ENCODE measurements at places on chromosomes 16 and 17. TPM values are rescaled to one million over a fixed set of nuclear protein-coding genes. Genes with fewer than 3 reads are reported as not detected.

The KRTAP2-2 gene
- not detected for total RNA-seq

The CUEDC1 gene
- total RNA-seq, result 18.7 TPM

DNA sequence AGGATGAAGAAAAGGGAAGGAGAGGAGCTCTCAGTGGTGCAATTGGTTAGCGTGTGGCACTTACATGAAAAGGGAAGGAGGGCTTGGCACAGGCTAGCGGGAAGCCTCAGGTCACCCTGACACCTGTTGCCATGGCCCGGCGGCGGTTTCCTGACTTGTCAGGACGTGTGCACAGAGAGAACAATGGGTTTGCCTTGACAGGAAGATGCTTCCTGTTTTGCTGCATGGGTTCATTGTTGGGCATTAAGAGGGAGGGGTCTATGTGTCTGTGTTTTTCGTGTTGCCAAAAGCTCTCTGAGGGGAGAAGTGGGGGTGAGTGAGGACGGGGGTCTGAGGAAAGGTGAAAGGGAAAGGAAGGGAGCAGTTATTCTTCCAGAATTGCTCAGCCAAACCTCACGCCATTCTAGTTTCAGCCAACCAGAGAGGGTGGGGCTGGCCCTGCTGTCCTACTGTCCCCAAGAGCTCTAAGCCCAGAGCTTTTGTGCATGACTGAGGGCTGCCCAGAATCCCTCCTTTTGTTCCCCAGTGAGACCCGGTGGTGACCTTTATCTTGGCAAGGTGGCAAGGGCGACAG lies 17.1 kb upstream of the CCR7 start:
- H3K4me1 ChIP-seq, result no peaks in the 10 kb centered on the region
- no peak overlapping the region for H3K27ac ChIP-seq

DNA sequence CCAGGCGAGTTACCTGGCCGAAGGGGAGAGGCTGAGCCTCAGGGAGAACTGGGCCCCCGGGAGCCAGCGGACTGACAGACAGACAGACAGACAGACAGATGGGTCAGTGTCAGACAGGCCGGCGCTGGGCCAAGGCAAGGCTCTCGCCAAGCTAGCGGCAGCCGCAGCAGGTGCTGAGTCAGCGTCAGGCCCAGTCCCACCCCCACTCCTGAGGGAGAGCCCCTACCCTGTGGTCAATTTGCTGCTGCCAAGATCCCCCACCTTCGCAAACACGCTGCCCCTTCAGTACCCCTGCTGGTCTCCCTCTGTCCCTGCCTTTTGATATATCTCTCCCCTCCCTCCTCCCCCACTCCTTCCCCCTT lies 1.5 kb downstream of the FGF11 start:
- DNase-seq, result no peak
- H3K27ac ChIP-seq, result peak overlapping the region; percentile 12
- H3K4me1 ChIP-seq, result peaks cover 44% of the 10 kb centered on the region
- peaks cover 27% of the 10 kb centered on the region for H3K27me3 ChIP-seq
- no peak overlapping the region for H3K4me3 ChIP-seq
- no peaks in the 10 kb centered on the region for H3K36me3 ChIP-seq

GRCh38 chr16:11347831-11348230 lies 2.6 kb downstream of the RMI2 start:
- no peak overlapping the region for H3K27ac ChIP-seq
- H3K27me3 ChIP-seq, result no peaks in the 10 kb centered on the region
- H3K4me3 ChIP-seq, result no peak overlapping the region
- no peaks in the 10 kb centered on the region for H3K4me1 ChIP-seq
- DNase-seq, result no peak

- no peaks in the 10 kb centered on the region for H3K36me3 ChIP-seq
- H3K27ac ChIP-seq, result no peak overlapping the region
- no peak for DNase-seq
- H3K4me1 ChIP-seq, result no peaks in the 10 kb centered on the region
- no peak overlapping the region for H3K4me3 ChIP-seq
Measured at GRCh38 chr17:20043021-20043420, 33.9 kb downstream of the SPECC1 start.

DNA sequence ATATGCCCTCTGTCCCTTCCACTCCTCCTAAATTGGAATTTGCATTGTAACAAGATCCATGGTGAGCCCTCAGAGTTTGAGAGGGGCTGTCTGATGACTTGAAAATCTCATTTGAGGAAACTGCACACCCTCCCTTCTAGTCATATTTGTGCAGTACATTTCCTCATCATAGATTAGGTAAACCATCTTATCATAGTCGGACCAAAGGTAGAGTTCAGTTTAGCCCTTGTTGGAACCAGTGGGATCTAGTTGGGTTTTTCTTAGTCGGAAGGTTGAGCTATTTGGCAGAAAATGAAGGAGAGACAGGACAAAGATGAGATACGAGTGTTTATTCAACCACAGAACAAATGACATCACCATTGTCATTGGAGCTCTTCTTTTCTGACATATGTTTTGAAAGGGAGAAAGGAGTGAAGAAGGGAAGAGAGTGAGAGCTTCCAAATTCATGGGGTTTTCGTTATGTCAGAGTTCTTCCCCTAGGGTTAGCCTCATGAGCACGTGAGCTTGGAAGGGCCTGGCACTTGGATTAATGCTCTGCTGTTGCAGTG lies 15.8 kb upstream of the KRT20 start:
- H3K27me3 ChIP-seq, result no peaks in the 10 kb centered on the region
- no peak overlapping the region for H3K4me3 ChIP-seq
- H3K27ac ChIP-seq, result no peak overlapping the region
- no peaks in the 10 kb centered on the region for H3K4me1 ChIP-seq
- no peaks in the 10 kb centered on the region for H3K36me3 ChIP-seq

DNA sequence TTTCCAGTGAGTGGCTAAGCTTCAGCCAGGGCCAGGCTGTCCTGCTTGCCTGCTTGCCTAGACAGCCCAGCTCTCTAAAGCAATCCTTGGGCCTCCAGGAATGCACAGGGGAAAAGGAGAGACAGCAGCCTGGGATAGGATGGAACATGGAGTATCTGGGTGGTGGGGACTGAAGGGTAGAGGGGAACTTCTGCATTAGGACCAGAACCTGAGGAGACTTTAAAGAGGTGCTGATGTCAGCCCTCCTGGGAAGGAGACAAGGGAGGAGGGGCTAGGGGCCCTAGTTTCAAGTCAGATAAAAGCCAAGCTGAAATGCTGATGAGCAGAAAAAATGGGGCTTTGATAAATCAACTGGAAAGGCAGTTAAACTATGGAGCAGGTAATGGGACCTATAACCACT lies 1.8 kb downstream of the HOXB7 start:
- no peak for DNase-seq
- H3K4me1 ChIP-seq, result peaks cover 16% of the 10 kb centered on the region
- H3K36me3 ChIP-seq, result no peaks in the 10 kb centered on the region
- no peak overlapping the region for H3K4me3 ChIP-seq

Measured in uterus (tissue), 4 donors.